ENCODE measurements at places on chromosomes 16 and 17. TPM values are rescaled to one million over a fixed set of nuclear protein-coding genes. Genes with fewer than 3 reads are reported as not detected.

- DNase-seq: peak; percentile 71
Measured at GRCh38 chr16:4488499-4488967, 12.3 kb downstream of the HMOX2 start.

GRCh38 chr17:13016881-13017654 lies 759 bp downstream of the ELAC2 start:
- no peak for DNase-seq

DNA sequence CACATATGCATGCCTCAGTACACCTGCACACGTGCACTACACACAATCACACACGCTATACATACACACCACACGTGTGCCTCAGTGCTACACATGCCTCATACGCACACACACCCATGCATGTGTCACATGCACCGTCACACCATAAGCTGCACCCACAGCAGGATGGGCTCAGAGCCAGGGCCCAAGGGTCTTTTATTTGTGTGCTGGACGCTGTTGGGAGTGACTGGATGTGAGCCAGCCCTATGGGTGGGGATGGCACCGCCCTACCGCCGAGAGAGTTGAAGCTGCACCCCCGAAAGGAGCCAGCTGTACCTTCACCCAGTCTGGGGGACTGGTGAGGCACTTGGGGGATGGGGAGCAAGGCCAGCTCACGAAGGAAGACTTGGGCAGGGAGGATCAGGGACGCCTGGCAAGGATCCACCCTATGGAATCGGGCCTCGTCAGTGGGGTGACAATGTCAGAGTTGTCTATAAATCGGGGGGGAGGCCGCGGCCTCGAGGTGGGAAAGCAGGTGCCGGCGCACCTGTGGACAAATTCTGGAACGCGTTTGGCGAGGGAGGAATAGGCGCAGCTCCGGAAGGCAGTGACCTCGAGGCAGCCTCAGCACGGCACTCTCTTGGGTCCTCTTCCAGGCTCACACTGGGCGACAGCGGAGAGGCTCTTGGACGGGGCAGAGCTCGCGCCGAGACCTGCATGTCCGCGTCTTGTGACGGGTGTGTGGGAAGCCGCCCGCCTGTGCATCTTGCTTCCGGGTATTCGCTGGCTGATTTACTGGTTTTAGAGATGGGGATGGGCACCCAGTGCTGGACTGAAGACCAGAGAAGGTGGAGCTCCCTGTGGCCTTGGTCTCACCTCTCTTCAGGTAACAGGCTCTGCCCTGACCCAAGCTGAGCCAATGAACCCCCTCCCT lies 7.3 kb downstream of the RGS11 start:
- DNase-seq: no peak

- DNase-seq: no peak
Measured at GRCh38 chr16:9850817-9851216, 331.4 kb downstream of the GRIN2A start.

DNA sequence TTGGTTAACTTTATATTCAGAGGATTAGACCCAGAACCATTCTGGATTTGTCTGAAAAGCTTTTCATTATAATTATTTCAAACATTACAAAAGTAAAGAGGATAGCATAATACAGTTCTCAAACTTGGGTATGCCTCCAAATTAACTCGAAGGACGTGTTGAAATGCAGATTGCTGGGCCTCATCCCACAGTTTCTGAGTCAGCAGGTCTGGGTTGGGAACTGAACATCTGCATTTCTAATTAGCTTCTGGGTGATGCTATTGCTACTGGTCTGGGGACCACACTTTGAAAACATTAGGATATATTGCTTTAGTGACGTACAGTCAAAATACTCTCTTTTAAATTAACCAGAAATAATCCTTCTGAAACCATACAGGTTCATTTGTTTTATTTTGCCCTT lies 10.0 kb downstream of the TPPP3 start:
- DNase-seq: no peak

DNA sequence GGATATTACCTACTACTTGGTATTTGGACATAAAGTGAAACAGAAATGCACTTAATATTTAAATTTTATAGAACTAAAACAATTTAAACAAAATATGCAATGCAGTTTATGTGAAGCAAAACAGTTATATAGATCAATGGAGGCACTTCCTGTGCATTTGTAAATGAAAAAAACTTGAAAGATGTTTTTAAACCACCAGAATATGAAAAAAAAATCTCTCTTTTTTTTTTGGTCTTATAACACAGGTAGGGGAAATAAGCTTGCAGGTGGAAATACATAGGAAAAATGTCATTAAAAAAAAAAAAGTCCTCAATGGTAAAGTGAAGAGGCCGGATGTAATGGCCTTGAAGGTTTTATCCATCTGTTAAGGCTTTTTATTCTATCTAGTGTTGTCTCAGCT lies 180.3 kb upstream of the AXIN2 start:
- no peak for DNase-seq

GRCh38 chr17:30557916-30558685 lies 80.9 kb downstream of the GOSR1 start:
- DNase-seq: no peak

DNA sequence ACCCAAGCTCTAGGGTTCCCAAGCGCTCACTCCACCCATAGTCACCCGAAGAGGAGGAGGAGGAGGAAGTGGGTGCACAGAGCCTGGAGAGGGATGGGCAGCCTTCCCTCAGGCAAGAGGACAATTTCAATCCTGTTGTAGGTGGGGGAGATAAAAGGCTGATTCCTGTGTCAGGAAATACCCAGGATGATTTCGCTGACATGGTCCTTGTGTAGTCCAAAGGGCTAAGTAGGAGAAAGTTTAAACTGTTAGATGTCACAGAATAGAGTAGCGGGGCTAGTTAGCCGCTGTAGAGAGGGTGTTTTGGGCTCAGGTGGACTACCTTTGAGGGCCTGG lies 1.3 kb upstream of the EXOC7 start:
- DNase-seq: no peak

DNA sequence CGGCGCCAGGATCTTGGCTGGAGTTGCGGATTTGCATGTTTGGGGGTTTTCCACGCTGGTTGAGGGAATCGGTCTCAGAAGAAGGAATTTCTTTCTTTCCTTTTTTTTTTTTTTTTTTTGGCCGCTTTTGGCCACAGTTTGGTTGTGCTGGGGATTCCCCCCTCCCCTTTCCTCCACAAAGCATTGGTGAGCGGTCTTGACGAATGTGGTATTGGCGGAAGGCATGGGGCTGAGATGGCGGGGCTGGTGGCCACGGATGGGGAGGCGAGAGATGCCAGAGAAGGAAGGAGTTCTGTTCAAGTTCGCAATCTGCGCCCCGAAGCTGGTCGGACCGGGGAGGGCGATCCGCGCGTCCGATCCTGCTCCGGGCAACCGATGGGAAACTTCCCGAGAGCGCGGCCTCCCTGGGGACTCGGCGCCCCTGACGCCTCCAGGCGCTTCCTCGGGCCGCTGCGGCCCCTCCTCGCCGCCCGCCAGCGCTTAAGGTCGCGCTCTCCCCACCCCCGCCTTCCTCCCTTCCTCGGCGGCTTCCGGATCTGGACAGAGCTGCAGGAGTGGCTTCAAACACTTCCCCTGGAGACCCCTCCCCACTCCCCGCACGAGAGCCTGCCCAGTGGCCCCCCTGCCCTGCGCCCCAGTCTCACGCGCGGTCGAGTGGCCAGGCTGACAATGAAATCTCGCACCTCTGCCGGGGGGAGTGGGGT lies 43.2 kb downstream of the RAI1 start:
- no peak for DNase-seq

DNA sequence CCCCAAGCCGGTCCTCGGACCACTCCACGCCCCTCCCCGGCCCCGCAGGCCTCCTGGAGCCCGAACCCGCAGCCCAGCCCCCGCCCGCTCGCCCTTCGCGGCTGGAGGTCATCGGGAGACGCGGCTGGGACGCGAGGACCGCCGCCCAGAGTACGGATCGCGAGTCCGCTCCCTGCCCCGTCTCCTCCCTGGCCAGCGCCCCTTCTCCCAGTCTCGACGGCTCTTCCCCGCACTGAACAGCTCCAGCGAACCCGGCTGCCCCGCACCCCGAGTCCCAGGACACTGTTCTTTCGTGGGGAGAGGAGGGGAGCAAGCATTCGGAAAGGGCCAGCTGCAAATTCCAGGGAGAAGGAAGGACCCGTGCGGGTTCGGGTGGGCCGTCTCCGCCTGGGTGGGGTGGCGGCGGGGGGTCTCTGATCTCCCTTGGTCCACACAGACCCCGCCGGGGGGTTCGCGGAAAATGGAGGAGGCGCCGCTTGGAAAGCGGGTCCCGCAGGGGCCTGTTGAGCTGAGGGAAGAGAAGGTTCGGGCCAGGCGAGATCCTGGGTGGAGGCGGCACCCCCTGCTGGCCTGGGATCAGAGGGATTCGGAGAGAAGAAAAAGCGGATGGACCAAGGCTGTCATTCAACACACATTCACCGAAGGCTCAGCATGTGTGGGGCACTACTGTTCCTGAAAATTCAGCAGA lies 632 bp upstream of the RTN4RL1 start:
- DNase-seq: no peak

GRCh38 chr16:48562475-48562874 lies 47.5 kb downstream of the N4BP1 start:
- DNase-seq: no peak

DNA sequence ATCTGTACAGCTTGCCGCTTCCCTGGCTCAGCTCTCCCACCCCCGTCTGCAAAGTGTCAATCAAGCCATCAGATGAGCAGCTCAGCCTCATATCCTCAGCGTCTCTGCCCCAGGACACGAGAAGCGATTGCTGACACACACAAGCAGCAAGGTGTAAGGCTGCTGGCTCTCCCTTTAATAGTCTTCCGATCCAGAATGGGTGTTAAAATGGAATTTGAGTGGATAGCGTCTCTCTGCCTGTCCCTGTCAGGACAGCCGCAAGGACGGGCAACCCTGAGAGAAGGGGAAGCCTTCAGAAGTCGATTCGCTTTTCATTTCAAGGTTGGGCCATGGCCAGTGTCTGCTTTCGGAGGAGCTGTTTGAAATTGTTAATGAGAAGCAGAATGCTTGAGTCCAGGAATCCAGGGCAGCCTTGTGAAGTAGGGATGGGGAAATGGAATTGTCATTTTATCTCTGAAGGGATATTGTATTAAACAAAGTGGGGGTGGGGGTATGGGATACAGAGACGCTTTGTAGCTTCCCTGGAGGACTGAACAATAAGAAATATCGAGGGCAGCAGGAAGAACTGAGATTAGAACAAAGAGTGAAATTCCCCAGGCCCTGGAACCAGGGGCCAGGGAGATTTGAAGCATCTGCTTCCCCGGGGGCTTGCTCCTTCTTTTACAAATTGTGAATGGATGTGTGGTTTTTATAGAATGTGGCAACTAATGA lies 4.7 kb upstream of the PIPOX start:
- no peak for DNase-seq

DNA sequence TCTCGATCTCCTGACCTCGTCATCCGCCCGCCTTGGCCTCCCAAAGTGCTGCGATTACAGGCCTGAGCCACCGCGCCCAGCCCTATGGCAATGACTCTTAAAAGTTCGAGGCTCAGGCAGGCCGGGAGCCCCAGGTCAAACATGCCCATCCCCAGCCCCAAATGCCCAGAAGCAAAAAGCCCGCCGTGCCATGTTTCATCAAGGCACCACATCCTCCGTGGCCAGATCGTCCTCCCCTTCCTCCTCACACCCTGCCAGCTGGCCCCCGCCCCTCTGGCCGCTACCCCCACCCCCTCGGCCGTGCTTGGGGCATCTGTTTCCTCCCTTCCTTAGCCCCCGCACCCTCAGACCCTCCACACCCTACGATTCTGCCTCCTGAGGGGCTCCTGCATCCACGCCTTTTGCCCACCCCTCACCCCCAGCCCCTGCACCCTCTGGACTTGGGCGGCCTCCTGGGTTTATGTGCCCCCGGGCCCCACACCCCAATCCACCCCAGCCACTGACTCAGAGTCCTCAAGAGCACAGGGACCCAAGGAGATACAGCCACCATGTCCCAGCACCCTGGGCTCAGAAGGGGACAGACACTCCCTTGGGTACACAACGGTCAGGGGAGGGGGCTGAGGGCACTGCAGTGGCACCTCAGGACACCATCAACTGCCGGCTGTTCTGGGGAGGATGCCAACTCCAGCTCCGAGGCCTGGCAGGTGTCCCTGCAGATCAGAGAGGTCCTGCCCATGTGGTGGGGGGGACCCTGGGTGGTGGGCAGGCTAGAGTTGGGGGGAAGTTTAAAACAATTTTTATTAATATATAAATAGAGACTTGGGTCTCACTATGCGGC lies 7.1 kb downstream of the CTRB1 start:
- no peak for DNase-seq

- no peak for DNase-seq
Measured at GRCh38 chr17:20156196-20157000, 147.2 kb downstream of the SPECC1 start.

DNA sequence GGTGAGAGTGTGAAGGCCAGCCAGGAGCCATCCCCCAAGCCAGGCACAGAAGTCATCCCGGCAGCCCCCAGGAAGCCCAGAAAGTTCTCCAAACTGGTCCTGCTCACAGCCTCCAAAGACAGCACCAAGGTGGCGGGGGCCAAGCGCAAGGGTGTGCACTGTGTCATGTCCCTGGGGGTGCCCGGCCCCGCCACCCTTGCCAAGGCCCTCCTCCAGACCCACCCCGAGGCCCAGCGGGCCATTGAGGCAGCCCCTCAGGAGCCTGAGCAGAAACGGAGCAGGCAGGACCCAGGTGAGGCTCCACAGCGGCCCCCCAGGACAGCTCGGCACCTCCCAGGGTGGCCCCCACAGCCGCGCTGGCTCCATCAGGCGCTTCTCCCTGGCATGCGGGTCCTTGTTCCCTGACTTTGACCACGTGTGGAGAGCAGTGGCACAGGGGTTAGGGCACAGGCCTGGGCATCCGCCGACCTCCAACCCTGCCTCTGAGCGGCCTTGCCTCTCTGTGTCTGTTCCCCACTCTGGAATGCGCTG lies 13.5 kb downstream of the FLYWCH2 start:
- DNase-seq: no peak

GRCh38 chr17:37489197-37490001 lies at the start of gene DUSP14:
TSS of gene DUSP14 (plus strand) at chr17:37489891. CDS start at chr17:37512273, 22,382 bp downstream.
- DNase-seq: peak; percentile 86

DNA sequence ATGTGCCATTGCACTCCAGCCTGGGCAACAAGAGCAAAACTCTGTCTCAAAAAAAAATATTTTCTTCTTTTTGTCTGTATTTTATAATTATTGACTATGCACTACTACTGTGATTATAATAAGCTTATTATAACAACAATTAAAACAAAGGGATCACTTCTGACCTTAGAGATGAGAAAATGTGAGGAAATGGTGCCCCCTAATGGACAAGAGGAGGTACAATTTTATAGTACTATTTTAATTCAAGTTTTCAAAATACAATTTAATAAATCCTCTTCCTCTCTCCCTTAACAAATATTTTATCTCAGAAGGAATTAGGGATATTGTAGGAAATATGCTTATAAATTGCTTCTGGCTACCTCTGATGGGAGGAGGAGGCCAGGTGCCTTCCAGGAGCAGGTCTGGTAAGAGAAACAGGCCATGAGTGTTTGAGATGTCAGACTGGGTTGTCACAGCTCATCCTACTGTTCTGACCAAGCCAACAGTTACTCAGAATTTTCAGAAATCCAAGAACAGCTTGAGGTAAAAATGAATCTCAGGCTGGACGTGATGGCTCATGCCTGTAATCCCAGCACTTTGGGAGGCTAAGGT lies 14.0 kb downstream of the VPS53 start:
- no peak for DNase-seq

- DNase-seq: no peak
Measured at GRCh38 chr17:68698746-68699145, 97.6 kb upstream of the FAM20A start.

GRCh38 chr17:14052886-14053615 lies 16.3 kb upstream of the COX10 start:
- no peak for DNase-seq

GRCh38 chr17:43641416-43641815 lies 20.3 kb downstream of the MEOX1 start:
- no peak for DNase-seq

The BTBD17 gene
- total RNA-seq: not detected

The RPS6KB1 gene
- total RNA-seq: 135 TPM

The KRTAP1-5 gene
- not detected for total RNA-seq

The TP53TG3 gene
- not detected for total RNA-seq

The SLC2A4 gene
- not detected for total RNA-seq

The CSH1 gene
- total RNA-seq: not detected
